ENCODE measurements at places on chromosomes 11 and 22. TPM values are rescaled to one million over a fixed set of nuclear protein-coding genes. Genes with fewer than 3 reads are reported as not detected.

Gene SLC22A12
- total RNA-seq: not detected

Gene SCUBE1
- total RNA-seq: 0.11 TPM

Gene ARHGAP20
- total RNA-seq: not detected

Gene RFPL1
- not detected for total RNA-seq

Gene MAJIN
- not detected for total RNA-seq

Gene DMC1
- 13.0 TPM for total RNA-seq

Gene ELF5
- total RNA-seq: not detected

Gene TMEM138
- total RNA-seq: 51.3 TPM

Gene TSG101
- total RNA-seq: 46.6 TPM

Gene KCTD14
- total RNA-seq: 0.45 TPM

Gene C1QTNF4
- 0.30 TPM for total RNA-seq

Gene PRPF19
- total RNA-seq: 184 TPM

Gene OR8A1
- total RNA-seq: not detected

Gene PANX2
- total RNA-seq: 0.30 TPM

Gene MIOX
- 0.14 TPM for total RNA-seq

Gene CCDC82
- total RNA-seq: 39.9 TPM

Gene SF3A1
- total RNA-seq: 261 TPM

Gene CCDC89
- 0.43 TPM for total RNA-seq

Gene MN1
- 0.23 TPM for total RNA-seq

Gene KLHL35
- 0.70 TPM for total RNA-seq

Gene GPHA2
- total RNA-seq: not detected

Gene GAS2L1
- total RNA-seq: 3.0 TPM

Gene HSPA8
- total RNA-seq: 2,726 TPM

Gene CELSR1
- 0.41 TPM for total RNA-seq

Gene HTR3A
- total RNA-seq: not detected

Gene FAM180B
- 0.18 TPM for total RNA-seq

Gene OR5M11
- not detected for total RNA-seq

Gene OR2D2
- not detected for total RNA-seq

Gene ZNRD2
- 37.0 TPM for total RNA-seq

Gene TREH
- not detected for total RNA-seq

Gene WEE1
- total RNA-seq: 67.7 TPM

Gene XKR3
- not detected for total RNA-seq

Gene TIGD3
- 1.1 TPM for total RNA-seq

Gene RIBC2
- total RNA-seq: 14.0 TPM

Gene MUC2
- not detected for total RNA-seq

Gene SNX19
- 49.3 TPM for total RNA-seq

Gene RASL10A
- total RNA-seq: 0.45 TPM

Gene CSNK2A3
- 0.18 TPM for total RNA-seq

Gene PANX3
- not detected for total RNA-seq

Gene RASD2
- not detected for total RNA-seq

Gene SPI1
- total RNA-seq: not detected

Gene F2
- total RNA-seq: 0.20 TPM

Gene NDUFS8
- 123 TPM for total RNA-seq

All from T-helper 2 cell treated with Interferon-gamma antibody and Interleukin-4, amounts not matched to agents 100 ng/mL and 5 ng/mL, for 36 hours (primary cell).